ENCODE measurements at places on chromosomes 2 and 18.

DNA sequence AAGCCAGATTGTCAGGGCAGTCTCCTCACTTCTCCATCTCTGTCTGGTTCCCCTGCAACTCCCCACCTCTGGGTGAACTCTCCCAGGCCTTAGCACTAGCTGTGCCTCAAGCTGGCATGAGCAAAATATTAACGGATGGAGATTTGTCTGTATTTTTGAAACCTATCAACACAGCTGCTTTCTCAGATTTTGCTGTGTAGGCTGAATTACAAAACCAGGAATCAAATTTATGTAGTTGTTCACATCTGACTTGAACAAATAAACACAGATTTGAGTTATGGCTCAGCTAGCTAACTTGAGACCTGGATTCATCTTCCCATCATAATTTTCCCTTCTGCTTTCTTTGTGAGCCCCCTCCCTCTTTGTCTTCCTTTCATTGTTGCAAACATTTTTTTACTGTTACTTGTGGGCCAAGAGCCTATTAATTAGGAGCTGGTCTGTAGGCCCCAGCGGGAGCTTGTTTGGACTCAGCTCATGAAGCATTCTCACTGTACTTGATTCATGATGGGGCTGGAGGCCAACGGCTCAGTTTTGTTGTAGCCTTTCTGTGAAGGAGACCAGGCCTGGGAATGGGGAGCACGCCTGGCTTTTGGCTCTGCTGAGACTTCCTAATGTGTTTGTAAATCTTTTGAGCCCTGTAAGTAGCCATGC is 164.1 kb upstream of the GATA6 start:
- DNase-seq: no peak

DNA sequence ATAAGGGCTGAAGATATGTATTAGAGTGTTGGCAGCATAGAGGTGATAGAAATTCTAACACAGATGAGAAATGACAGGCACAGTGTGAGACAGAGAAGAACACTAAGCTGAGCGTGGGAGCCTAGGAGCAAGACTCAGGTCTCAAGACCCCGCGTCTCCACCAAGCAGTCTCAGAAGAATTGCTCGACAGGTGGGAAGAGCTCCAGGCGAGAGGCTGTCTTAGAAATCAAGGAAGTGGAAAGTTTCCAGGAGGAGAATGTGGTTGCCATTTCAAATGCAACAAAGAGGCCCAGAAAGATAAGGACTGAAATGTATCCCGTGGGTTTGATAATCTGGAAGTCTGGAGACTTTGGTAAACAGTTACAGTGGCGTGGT is 31.5 kb upstream of the CAB39 start:
- no peak for DNase-seq

GRCh38 chr2:53697686-53698085 is 69.9 kb upstream of the CHAC2 start:
- DNase-seq: no peak

- DNase-seq: no peak
These were observed 28.2 kb downstream of the BCL2L11 start for GRCh38 chr2:111148925-111149324.

DNA sequence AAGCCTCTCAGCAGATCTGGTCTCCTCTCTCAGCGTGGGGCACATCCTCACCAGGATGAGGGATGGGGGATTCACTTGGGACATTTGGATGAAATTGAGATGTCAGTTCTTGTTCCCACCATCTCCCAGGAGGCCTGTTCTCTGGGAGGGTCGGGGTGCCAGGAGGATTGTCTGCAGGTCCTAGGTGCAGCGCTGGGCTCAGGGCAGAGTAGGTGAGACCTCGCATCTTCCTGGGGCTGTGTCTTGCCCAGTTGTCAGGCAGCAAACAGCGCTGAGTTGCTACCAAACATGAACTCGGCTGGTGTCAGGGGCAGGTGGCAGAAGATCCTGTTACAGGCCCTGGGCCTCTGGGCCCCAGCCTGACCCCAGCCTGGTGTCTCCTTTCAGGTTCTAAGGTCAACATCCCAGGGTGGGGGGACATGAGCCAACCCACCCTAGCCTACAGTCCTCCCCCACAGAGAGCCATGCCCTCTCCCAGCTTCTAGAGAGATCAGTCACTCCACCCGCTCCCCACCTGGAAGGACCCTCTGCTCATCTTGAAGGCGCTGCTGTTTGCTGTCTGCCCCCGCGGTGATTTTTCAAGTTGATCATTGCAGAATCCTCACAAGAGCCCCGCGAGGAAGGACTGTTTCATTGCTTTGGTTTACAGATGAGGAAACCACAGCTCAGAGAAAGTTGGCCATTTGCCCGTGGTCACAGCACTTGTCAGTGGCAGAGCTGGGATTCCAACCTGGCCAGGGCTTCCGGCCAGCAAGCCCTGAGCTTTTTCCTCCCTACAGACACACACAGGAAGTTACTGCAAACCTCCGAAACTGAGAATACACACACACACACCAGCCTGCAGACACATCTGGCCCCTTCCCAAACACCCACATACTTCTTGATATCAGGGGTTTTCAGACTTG is 83.9 kb downstream of the STPG4 start:
- DNase-seq: no peak

DNA sequence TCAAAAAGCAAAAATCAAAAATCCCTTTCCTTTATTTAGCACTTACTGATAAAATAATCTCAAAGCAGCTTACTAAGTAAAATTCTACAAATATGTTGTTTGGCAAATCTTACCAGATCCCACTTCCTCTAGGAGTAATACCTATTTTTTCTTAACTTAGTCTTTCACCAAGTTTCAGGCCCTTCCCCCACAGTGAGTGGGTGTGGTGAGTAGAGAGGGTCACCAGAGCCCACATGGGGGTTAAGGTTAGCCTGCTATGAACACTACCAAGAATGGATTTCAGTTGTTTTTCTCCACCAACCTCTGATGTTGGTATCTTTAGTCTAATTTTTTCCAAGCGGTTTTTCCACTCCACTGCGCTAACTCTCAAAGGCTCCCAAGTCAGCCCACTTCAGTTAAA is 23.2 kb downstream of the PIAS2 start:
- DNase-seq: no peak

DNA sequence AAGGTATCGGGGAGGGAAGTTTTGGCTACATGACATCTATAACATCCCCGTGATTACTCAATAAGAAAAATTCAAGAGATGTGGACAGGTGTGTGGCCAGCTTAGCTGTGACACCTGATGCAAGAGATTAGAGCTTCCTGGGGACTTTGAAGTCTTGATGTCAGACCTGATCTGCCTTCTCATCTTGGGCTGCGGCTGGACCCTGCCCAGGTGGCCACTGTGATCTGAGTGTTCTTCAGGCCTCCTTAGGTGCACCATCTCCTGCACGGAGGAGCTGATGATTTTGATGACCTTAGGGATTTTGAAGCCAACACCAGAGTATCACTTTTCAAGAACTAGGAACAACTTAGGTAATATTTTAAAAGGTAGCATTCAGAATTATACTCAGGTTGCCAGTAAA is 113.5 kb downstream of the FEZ2 start:
- no peak for DNase-seq

- DNase-seq: no peak
These were observed 21.7 kb upstream of the SAG start for GRCh38 chr2:233285921-233286320.

DNA sequence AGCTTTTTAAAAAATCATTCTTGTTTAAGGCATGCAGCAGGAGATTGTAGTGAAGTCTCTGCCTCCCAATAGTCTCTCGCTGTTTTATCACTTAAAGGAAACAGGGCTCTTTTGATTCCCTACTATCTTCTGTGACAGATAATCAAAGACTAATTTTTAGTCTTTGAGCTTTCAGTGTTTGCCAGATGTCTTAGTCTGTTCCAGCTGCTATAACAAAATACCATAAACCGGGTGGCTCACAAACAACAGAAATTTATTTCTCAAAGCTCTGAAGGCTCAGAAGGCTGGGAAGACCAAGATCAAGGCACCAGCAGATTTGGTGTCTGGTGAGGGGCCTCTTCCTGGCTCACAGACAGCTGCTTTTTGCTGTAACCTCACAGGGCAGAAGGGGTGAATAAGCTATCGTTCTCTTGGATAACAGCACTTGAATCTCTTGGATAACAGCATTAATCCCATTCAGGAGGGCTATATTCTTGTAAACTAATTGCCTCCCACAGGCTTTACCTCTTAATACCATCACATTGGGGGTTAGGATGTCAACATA is 37.8 kb upstream of the STAT4 start:
- DNase-seq: no peak

DNA sequence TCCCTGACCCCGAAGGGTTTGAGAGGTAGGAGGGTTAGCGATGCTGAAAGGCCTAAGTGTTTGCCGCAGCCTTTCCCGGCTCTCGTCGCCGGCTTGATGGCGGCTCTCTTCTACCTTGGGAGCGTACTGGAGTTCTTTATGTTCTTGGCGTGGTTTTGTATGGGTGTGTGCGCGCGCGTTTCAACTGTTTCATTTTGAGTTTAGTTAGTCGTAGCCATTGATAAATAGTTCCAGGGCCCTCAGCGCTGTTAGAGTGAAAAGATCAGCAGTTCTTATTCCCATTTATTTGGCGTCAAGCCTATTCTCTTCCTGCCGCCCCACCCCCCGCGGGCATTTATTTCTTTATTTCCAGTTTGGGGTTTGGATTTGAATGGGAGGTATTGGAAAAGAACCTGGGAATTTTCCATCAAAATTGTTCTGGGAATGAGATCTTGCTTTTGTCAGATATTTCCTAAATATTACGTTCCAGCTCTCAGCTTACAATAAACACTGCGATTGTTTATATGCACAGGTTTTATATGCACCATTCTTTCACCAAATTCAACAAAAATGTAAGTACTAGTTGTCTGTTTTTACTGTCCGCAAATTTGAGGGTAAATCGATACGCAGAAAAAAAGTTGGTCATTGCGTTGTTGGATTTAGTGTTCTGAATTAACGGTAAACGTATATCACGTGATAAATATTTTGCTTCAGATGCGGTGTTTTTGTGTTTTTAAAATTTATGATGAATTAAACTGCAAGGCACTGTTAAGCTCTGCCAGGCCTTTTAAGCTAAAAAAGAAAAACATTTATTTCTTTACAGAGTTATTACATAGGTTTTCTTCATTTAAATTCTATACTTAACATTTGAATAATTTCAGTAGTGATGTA is 954 bp downstream of the CCNT2 start:
- no peak for DNase-seq

DNA sequence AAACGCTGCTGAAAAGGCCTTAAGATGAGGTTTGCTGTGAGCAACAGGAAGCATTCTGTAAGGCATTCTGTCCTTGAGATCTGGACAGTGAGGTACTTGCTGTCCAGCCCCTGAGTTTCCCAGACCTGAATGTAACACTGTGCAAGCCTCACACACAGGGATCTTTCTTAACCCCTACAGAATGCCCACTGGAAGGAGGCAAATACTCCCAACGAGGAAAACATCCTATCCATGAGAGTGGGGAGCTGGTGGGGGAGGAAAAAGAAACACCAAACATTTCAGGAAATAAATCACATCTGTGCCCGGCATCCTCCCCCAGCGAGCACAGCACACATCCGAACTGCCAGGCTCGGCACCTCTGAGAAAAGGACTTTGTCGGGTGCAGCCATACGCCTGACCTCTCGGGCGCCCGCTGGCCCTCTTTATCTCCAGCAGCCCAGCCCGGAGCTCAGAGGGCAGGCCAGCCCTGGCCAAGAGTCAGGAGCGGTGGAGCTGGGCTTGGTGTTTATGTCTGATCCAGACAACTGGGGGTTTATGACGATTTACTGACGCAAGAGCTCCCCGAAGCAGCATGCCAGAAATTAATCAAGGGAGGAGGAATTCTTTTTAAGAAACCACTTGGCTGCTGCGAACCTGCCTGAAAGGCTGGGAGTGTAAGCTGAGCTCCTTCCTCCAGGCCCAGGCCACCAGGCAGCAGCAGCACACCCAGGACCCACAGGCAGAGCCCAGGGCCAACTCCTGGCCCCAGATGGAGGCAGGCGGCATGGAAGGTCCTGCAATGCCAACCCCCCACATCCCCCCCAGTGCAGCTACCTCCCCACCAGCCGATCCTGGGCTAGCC is 72.2 kb downstream of the HDAC4 start:
- no peak for DNase-seq

- DNase-seq: no peak
These were observed 78.5 kb downstream of the KLF7 start for GRCh38 chr2:207087046-207087902.

DNA sequence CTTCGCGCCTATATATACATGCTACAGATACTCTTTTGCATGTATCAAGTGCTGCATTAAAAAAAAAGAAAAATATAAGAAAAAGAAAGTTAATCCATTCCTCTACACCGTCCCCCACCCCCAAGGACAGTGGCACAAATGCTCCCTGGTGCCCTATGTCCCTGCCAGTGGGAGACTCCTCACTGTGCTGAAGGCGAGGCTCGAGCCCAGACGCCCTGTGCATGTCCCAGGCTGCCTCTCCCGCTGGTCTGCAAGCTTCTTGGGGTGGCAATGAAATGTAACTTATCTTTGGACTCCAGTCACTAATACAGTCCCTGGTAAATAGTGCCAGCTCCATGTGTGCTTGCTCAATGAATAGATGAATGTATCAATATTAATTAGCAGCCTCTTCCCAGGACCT is 185.6 kb upstream of the SMAD2 start:
- DNase-seq: no peak

DNA sequence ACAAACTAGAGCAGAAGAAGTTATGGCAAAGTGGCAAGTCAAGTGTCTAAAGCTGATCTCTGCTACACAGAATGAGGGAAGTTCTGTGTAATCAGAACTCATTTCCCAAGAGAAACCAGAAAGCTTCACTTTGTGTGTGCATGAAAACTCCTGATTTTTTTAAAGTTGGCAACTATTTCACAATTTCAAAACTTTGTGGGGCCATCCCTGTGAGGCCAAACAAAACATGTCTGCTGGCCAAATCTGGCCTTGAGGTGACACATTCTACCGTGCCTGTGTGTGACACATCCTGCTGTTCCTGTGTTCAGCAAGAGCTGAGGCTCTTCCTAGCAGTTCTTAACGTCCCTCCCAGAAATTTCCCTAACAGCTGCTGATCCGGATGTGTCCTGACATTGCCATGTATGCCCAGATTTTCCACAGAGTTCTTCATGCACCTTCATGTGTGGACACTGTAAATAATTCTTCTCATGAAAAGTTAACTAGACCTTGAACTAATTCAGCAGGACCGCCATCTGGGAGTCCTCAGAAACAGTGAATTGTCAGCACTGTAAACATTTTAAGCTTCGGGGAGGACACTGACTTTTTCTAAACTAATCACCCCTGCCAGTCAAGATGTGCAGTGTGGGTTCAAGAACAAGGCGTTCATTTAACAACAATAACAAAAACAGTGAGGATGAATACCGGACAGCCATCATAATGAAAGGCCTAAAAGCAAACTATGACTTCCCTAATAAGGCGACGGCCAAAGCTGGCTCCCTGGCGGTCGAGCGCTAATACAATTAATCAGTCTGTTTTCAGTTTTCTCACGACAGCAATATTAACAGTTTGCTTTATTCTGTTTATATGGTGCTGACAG is 99.0 kb downstream of the PLEKHM3 start:
- DNase-seq: no peak

GRCh38 chr2:98903064-98903355 is 33.0 kb downstream of the CRACDL start:
- DNase-seq: no peak

- no peak for DNase-seq
These were observed 43.4 kb upstream of the ASB18 start for GRCh38 chr2:236307641-236308040.

GRCh38 chr2:99643787-99644418 is 154.1 kb upstream of the REV1 start:
- DNase-seq: no peak

GRCh38 chr2:179556425-179556824 is 291.8 kb upstream of the SESTD1 start:
- DNase-seq: no peak

GRCh38 chr2:228507870-228508269 is 326.4 kb upstream of the SPHKAP start:
- DNase-seq: no peak

- no peak for DNase-seq
These were observed 692.7 kb downstream of the SOCS6 start for GRCh38 chr18:70981400-70982140.

GRCh38 chr18:63648241-63648640 is 4.2 kb upstream of the SERPINB4 start:
- DNase-seq: no peak

Measured in dorsolateral prefrontal cortex (tissue), 122 donors.